Cerebellar nuclear complex (tissue), 1 donor: ENCODE measurements at places on chromosomes 1 and 21.

DNA sequence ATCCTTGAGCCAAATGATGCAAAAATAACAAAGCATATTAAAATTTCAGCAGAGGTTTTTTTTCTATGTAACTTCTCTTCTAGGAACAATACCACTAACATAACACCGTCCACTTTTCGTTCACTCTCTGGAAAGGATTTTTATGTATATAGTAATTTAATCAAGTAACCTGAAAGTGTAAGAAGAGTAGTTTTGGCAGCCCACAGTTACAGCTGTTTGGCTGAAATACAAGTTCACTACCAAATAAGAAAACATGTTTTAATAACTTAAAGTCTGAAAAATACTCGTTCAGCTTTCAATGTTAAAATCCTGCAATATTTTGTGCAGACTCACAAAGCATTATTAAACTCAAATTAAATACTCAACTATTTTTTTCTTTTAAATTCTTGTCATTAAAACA lies 896.8 kb upstream of the ADGRL4 start:
- DNase-seq, result no peak

- no peak for DNase-seq
These were observed 179.7 kb upstream of the ST6GALNAC5 start for GRCh38 chr1:76687307-76688175.

- DNase-seq, result no peak
These were observed 474.0 kb downstream of the PLPP3 start for GRCh38 chr1:56105397-56105796.

GRCh38 chr1:230268371-230269170 lies 157.6 kb downstream of the PGBD5 start:
- no peak for DNase-seq

GRCh38 chr1:230240446-230241086 lies 173.5 kb downstream of the GALNT2 start:
- no peak for DNase-seq

GRCh38 chr1:165328136-165328535 lies 28.4 kb downstream of the LMX1A start:
- DNase-seq, result no peak

GRCh38 chr1:18723701-18724411 lies 93.2 kb downstream of the PAX7 start:
- DNase-seq, result no peak

- no peak for DNase-seq
These were observed 7.0 kb downstream of the ADORA3 start for GRCh38 chr1:111496398-111496797.

DNA sequence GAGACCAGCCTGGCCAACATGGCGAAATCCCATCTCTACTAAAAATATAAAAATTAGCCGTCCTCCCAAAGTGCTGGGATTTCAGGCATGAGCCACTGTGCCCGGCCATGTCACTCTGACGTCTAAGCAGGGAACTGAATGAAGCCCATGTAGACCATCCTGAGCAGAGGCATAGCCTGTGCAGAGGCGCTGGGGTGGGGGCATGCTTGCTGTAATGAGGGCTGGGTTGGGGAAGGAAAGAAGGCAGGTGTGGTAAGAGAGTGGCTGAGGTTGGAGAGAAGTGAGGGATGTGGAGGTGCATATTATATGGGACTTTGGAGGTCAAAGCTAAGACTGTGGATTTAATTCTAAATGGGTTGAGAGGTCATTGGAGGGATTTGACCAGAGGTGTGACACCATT lies 47.1 kb upstream of the SCMH1 start:
- DNase-seq, result no peak

- no peak for DNase-seq
These were observed 215.2 kb downstream of the DISC1 start for GRCh38 chr1:231841616-231842344.

GRCh38 chr21:44456915-44457736 lies 1.8 kb downstream of the LRRC3 start:
- no peak for DNase-seq

- DNase-seq, result no peak
These were observed 23.3 kb upstream of the S100A7 start for GRCh38 chr1:153483776-153484175.

DNA sequence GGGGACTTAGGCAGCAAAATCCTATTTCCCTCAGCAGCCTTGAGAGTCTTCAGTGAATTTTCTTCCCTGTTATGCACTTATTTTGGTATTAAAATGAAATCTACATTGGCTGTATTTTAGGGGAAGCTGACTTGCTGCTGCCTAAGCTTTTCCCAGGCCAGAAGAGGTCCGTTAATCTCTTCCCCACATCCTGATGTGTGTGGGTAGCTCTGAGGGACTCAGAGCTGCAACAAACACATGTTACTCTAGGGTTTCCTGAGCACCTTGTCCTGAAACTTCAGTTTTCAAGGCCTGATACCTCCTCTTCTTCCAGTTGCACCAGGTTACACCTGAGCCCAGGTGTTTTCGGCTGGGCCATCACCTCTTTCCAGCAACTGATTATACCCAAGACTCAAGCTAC lies 51.5 kb downstream of the SYT6 start:
- no peak for DNase-seq

GRCh38 chr21:15028186-15028585 lies 36.6 kb downstream of the NRIP1 start:
- no peak for DNase-seq

- DNase-seq, result no peak
These were observed 71.9 kb downstream of the PCBP3 start for GRCh38 chr21:45715441-45715840.

DNA sequence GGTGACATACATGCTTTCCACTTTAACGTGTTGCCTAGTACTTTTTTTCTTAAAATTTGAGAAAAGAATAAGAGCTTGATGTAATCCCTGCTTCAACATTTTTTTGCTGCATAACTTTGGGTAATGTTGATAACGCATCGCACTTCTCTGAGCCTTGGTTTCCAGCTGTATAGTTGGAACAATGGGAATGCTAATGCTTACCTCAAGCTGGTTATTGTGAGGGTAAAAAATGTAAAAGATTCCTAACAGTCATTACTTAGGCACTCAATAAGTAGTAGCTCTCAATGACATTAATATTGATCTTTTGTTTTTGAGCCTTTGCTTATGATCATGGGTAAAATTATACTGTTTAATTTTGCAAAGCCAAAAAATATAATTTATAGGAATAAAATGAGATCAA lies 683.3 kb upstream of the CXADR start:
- no peak for DNase-seq

DNA sequence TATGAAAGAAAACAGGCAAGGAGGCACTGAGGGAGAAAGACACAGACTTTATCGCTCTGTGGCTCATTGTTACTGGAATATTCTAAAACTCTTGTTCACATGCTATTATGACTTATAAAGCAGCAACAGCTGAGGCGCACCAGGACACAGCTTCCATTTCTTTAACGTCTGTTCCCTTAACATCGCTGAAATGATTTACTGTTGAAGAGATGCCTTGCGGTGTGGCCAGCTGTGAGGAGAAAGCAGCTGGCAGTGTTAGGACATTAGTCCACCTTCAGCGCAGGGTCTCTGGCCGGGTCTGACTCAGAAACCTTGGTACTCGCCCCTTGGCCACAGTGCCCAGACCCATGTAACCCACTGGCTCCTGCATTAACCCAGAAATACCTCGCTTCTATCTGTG lies 3.1 kb upstream of the PER3 start:
- no peak for DNase-seq

GRCh38 chr1:116567790-116568661 lies 2.8 kb downstream of the CD58 start:
- no peak for DNase-seq

GRCh38 chr1:116989835-116990234 lies 11.7 kb upstream of the CD101 start:
- no peak for DNase-seq

- no peak for DNase-seq
These were observed 228.4 kb upstream of the NR5A2 start for GRCh38 chr1:199799116-199799515.

- DNase-seq, result no peak
These were observed 57.9 kb downstream of the CDC42BPA start for GRCh38 chr1:227260433-227260832.

- DNase-seq, result no peak
These were observed 29.1 kb upstream of the CADM3 start for GRCh38 chr1:159142391-159142663.

DNA sequence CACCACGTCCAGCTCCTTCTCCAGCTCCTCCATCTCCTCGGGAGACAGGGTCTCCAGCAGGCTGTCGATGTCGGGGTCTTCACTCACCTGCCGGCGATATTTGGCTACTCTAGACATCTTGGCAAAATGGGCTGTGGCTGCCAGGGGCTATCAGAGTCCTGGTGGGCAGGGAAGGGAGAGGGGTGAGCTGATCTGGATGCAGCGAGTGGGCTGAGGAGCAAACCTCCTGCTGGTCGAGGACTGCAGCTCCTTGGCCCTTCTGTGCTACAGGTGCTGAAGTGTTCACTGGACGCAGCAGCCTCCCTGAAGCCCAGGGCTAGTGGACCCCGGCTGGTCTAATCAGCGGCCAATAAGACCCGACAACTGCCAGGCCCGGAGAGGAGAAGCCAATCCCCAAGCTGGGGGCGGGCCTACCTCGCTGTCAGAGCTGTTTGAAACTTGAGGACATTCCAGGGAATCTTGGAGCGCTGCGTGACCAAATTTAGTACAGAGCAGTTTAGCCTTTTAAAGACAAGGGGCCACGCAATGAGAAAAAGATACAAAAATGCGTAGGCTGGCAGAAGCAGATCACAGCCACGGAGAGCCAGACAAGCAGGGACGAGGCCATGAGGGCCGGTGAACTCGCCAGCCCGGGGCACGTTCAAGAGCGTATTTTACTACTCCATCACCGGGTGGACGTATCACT lies at the start of gene LMOD1:
Gene LMOD1, minus strand, starts transcription at position 325 of the 685 bp plus-strand sequence. Its CDS starts 208 bp downstream, at position 117.
- DNase-seq, result peak; percentile 44

- no peak for DNase-seq
These were observed 126.9 kb downstream of the TGFBR3 start for GRCh38 chr1:91759076-91759475.

DNA sequence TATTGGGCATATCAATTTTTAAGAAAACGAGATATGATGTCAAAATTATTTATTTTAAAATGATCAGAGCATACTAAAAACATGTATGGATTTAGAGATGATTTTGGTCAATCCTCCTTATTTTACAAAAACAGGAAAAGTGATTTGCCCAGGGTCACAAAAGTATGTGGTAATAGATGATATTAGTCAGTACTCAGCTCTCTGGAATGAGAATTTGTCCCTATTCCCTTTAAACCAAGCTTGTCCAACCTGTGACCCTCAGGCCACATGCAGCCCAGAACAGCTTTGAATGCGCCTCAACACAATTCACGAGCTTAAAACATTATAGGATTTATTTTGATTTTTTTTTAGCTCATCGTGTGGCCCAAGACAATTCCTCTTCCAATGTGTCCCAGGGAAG lies 104.7 kb downstream of the AKT3 start:
- no peak for DNase-seq

GRCh38 chr1:180233191-180234011 lies 3.3 kb downstream of the LHX4 start:
- no peak for DNase-seq

GRCh38 chr1:45393718-45394302 lies 53.6 kb upstream of the MUTYH start:
- DNase-seq, result no peak

DNA sequence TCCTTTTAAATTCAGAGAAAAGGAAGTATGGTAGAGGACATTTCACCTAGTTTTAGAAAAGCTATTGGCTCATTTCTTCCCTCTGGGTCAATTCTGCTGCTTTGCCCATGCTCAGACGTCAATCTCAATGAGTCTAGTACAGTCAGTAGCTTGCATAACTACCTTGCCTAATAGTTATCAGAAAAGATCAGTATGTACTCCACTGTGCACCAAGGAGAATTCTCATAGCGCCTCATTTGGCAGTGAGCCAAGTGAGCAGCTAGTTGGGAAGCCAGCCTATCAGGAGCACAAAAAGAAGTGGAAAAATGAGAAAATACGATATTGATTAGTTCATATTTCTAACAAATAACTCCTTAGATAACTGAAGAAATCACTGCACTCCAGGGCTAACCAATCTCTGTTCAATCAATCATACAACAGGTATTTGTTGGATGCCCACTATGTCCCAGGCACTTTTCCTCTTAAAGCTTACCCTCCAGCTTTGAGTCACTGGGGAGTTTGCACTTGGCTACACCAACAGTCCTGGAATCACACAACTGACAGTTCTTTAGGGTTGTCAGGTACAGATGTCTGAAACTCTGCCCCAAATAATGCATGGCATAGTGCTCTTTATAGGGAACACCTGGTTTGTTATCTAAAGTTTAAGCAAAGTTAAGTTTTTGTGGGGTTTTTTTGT lies 50.2 kb downstream of the PRDX6 start:
- no peak for DNase-seq

DNA sequence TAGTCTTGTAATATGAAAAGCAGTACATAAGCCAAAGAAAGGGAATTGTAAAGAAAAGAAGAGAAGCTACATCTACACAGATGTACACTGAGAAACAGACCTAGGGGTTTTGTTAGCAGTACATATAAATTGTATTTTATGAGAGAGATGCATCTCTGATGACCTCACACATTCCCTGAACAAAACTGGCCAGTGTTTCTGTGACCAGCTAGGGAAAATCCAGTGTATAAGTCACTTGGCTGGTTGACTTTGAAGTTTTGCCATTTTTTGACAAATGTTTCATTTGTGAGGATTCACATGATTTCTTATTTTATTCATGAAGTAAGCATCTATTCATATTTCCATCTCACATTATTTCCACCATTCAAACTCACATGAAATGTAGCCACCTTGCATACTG lies 28.3 kb upstream of the DYNLT5 start:
- no peak for DNase-seq

- DNase-seq, result no peak
These were observed 18.5 kb downstream of the ALDH4A1 start for GRCh38 chr1:18883636-18884418.

GRCh38 chr1:229159668-229160544 lies 111.0 kb upstream of the RAB4A start:
- no peak for DNase-seq

- no peak for DNase-seq
These were observed 98.5 kb upstream of the DMRTA2 start for GRCh38 chr1:50521703-50522102.

DNA sequence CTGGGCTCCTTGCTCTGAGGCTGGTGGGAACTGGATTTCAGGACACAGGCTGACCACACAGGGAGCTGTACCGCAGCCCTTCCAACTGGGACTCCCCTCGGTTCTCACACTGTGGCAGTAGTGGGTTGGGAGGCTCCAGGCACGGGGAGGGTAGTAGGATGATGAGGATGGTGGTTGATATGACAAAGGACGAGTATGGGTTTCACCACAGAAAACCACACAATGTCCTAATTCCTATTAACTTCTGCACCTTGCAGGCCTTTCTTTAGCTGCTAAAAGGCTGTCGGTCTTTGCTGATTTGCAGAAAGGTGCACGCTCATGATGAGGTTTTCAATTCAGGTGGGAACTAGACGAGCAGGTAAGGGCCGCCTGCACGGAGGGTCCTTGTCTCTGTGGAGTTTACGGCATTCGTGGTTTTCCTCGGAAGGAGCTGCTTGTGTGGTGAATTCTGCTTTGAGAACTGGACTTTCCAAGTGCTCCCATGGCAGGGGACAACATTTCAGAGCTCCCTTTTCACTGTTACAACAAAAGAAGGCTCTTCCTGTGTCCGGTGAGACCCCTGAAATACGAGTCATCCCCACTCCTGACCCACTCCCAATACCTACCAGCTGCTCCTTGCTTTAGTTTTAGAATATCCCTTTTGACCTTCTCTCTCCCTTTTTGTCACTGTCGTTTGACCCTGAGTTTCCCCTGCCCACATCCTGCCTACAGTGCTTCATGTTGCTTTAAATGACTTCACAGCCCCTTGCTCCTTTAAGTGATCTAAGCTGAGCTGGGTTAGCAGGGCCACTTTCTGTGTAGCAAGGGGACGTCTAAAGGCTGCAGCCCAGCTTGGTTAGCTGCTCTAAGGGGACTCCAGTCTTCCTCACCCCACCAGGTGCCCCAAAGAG lies 125.1 kb downstream of the MRPS6 start:
- no peak for DNase-seq

- no peak for DNase-seq
These were observed 25.6 kb downstream of the UBE2T start for GRCh38 chr1:202316186-202316585.
